Naive thymus-derived CD8-positive, alpha-beta T cell (primary cell): ENCODE measurements at places on chromosomes 11 and 22.

GRCh38 chr22:35913925-35914324 is 114.7 kb downstream of the RBFOX2 start:
- DNase-seq: no peak

DNA sequence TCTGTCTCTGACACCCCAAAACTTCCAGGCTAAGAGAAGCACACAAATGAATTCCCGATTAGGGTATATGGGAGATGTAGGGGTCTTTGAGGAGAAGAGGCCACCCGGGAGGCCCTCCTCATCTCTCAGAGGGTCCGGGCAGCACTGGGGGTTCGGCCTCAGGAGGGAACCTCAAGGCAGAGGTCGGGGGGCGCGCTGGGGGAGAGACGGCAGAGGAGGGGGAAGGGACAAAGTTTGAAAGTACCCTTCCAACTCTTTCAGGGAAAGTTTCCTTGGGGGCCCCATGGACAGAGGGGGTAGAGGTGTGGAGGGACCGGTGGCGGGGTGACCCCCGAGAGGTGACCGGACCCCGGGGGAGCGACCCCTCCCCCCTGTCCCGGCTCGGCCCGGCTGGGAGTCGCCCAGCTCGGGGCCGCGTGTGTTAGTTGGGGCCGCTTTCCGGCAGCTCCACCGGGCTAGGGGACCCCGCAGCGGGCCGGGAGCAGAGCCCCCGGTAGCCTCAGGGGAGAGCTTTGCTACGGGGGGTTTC is 3.3 kb upstream of the GCAT start:
- no peak for DNase-seq

DNA sequence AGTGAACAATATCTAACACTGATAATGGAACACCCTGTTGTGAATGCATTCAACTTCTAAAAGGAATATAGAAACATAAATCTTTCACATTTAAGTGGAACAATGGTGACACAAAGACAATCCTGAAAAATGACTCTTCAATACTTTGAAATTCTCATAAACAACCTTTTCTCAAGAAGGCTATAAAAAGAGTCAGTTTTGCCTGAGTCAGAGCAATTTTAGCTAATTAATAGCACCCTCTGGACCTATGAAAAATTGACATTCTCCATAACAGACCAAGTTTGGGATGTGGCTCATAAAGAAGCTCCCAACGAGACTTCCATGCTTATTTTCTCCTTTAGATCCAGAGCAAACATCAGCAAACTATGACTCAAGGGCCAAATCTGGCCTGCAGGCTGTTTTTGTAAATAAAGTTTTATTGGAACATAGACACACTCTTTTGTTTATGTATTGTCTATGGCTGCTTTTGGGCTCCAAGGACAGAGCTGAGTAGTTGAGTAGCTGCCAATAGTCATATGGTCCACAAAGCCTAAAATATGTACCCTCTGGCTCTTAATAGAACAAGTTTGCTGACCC is 108.0 kb downstream of the MAML2 start:
- no peak for DNase-seq

DNA sequence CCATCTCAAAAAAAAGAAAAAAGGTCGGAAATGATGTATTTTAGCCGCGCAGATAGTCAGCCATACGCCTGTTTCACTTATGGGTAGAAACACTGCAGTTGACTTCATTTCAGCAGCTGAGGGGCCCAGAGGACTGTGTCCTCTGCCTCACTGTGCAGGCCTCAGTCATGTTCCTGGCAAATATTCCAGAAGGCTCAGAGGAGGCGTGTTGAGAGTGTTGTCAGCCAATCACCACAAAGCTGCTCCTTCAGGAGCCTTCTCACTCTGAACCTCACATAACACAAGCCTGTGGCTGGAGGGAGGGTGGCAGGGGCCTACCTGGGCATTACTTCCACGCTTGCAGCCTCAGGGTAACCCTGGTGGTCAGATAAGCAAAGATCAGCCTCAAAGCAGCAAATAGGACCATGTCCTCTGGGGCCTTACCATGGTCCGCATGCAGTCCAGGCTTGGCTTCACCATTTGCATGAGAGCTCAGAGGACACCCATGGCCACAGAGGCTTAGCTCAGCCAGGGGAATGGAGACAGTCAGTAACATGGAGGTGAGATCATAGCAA is 17.3 kb upstream of the TREH start:
- no peak for DNase-seq

DNA sequence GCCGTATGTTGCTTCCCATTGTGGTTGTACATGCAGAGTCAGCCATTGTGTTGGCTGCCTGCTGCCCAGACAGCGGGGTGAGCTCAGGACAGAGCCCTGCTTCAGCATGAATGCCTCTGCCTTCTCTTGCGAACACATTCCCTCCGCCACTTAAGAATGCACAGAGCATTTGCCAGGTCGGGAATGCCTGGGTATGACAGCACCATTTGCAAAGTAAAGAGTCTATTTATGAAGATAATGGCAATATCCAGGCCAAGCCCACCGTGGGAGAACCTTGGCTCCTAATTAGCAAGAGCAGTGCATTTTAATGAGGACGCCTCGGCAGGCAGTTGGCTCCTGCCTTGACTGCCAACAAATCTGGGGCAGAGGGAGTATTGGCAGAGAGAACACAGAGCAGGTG is 62.5 kb upstream of the SORL1 start:
- DNase-seq: no peak

GRCh38 chr22:32904044-32904443 is 102.5 kb downstream of the TIMP3 start:
- DNase-seq: no peak

DNA sequence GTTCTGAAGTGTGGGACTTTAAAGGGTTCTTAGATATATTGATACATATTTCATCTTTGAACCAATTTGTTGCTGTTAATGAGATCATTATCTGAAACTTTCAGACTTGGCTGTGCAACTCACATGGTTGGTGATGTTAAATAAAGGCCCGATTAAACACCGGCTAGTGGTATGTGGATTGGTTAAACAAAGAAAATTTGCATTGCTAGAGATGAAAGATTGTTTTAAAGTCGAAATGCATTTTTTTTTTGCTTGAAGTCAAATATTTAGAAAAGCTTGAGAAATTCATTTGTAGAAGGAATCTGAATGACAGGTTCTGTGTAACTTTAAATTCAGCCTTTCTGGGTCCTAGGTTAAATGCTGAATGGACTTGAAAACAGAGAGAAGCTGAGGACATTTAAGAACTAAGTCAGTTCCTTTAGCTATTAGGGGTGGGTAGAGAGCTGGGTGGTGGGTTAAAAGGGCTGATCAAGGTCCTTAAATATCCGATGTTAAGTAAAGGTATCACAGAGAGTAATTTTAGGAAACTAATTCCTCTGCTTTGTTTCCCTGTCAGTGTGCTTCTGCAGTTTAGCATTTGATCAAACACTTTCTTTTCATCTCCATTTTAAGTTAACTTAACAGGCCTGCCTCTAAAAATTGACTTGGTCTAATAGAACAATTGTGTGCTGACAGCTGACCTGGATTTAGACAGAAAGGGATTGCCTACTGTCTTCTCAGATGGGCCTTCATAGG is 4.5 kb downstream of the ZNRF3 start:
- DNase-seq: no peak

DNA sequence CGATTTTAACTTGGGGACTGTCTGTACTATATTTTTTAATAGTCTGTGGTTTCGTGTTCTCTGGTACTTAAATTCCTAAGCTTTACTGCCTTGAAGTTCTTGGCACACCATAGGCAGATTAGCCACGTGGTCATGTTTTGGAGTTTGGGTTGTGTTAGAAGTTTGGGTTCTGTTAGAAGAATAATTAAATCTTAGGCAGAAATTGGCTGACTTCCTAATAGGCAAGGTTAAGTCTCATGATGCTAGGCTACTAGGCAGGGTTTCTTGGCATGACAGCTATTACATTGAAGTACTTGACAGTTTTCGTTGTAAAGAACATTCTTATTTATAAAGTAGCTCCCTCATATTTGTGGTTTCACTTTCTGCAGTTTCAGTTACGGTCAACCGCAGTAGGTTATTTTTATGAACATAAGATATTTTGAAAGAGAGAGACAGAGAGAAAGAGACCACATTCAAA is 30.0 kb upstream of the MMP7 start:
- DNase-seq: no peak

GRCh38 chr22:32591620-32592019 is 117.0 kb downstream of the FBXO7 start:
- DNase-seq: no peak

- no peak for DNase-seq
Observed at GRCh38 chr11:82462608-82463242, 270.9 kb downstream of the FAM181B start.

DNA sequence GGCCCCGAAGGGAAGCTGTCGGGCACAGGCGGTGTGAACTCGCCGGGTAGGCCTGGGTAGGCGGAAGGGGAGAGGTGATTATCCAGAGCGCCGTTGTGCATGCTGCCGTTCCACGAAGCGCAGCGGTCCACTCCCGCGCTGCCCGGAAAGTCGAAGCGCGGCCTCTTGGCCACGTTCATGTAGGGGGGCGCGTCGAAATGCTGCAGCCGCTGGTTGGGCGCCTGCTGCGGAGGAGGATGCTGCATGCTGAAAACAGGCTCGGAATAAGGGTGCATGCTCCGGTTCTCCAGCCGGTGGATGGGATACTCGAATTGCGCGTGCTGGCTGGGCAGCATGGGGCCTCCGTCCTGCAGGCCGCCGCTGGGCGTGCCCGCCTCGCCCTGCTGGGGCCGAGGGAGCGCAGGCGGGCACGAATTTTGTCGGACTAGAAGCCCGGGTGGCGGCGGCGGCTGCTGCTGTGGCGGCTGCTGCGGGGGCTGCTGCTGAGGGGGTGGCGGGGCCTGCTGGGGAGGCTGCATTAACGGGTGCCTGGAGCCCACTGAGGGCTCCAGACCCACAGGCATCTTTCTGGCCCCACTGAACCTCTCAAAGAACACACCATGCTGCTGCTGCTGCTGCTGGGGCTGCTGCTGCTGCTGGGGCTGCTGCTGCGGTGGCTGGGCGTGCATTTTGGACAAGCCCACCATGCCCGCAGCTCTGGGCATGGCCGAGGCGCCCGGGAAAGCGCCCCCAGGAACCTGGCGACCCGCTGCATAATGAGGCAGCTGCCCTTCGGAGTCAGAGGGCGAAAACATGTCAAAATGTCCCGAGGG is 2.3 kb downstream of the MN1 start:
- DNase-seq: no peak
